ENCODE measurements at places on chromosomes 5 and 9.

- DNase-seq = no peak
Observed at GRCh38 chr9:121075251-121076036, 689 bp downstream of the CNTRL start.

DNA sequence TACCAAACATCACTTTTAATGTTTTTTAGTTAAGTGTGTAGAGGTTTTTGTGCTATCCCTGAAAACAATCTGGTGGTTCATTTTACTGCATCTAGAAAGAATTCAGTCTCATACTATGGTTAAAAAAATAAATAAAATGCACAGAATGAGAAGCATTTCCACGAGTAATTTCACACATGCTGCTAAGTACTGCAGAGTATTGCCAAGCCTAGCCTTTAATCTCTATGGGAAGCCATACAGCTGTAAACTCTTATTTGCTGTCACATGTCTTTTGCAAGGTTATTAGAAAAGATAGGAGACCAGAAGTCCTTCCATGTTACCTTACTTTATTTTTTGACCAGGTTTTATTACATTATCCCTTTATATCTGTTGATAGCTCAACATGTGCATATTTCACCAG lies 37.6 kb upstream of the MAN2A1 start:
- DNase-seq = no peak

DNA sequence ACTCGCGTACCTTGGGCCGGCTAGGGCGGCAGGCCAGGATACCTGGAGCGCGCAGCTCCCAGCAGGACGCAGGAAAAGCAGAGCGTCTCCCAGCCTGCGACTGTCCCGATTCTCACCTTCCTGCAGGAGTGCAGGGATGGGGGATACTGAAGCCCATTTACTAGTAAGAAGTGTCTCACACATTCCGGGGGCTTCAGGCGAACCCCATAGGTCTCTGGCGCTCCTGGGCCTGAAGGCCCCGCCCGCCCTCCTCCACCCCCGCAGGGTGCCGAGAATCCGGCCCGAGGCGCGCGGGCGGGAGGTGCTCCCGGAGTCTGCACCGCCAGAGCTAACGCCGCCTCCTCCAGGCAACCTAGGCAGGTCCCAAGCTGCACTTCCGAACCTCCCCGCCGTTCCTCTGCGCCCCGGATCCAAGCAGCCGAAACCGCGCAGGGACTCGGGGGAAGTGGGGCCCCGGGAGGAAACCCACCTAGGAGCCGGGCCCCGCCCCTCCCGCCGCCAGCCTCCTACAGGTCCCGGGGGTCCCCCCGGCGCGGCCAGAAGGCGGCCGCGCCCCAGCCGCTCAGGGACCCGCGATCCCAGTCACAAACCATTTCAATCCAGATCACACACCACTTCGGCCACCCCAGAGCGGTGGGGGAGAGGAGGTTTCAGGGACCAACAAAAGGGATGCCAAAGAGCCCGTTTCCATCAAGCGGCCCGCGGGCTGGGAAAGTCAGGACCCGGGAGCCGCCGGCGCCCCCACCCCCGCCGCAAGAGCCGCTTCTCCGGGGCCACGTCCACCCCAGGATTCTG lies 1.2 kb downstream of the ROR2 start:
- no peak for DNase-seq

- no peak for DNase-seq
Observed at GRCh38 chr9:136138566-136138965, 19.9 kb upstream of the TMEM250 start.

GRCh38 chr9:34365282-34365681 lies 11.4 kb downstream of the MYORG start:
- no peak for DNase-seq

DNA sequence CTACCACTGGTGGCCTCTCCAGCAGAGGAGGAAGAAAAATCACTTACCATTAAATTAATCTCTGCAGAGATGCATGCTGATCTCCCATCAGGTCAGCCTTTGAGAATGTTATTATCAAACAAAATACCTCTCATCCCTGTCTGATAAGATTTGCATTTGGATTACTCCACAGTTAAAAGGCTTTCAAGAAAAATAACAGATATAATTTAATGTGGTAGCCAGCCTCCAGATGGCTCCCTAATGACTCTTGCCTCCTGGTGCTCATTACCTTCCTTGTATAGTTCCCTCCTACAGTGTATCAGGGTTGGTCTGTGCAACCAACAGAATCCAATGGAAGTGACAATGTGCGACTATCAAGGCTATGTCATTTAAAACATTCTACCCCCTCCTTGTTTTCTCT lies 63.6 kb upstream of the TNPO1 start:
- DNase-seq = no peak

- no peak for DNase-seq
Observed at GRCh38 chr5:98770911-98771322, 2.5 kb upstream of the RGMB start.

GRCh38 chr9:136719195-136719880 lies 7.0 kb downstream of the DIPK1B start:
- DNase-seq = no peak

DNA sequence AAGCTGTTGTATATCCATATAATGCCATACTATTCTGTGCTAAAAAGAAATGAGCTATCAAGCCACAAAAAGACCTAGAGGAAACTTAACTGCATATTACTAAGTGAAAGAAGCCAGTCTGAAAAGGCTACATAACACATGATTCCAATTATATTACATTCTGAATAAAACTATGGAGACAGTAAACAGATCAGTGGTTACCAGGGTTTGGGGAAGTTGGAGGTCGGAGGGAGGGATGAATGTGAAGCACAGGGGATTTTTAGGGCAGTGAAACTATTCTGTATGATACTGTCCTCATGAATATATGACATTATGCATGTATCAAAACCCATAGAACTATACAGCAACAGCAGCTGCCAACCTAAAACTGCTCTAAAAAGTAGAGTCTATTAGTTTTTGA lies 5.6 kb upstream of the RFK start:
- no peak for DNase-seq
